ENCODE measurements at places on chromosomes 11 and 22.

DNA sequence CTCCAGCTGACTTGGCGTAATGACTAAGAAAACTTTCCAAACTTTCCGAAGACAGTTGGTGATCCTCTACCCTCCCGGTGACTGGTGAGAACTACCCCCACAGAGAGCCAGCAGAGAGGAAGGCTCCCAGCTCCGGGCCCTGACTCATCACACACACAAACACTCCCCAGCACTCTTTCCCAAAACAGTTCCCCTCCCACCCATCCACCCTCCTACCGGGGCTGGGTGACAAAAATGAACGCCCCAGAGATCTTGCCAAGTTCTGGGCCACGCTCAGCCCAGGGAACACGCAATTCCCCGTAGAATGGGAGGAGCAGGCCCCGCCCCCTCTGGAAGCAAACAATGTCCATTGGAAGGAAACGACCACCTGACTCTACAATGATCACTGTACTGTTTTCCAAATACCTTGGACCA lies 21.3 kb upstream of the JAM3 start:
- DNase-seq: peak; percentile 30

- no peak for DNase-seq
Measured at GRCh38 chr11:134862105-134862502, 450.1 kb upstream of the B3GAT1 start.

DNA sequence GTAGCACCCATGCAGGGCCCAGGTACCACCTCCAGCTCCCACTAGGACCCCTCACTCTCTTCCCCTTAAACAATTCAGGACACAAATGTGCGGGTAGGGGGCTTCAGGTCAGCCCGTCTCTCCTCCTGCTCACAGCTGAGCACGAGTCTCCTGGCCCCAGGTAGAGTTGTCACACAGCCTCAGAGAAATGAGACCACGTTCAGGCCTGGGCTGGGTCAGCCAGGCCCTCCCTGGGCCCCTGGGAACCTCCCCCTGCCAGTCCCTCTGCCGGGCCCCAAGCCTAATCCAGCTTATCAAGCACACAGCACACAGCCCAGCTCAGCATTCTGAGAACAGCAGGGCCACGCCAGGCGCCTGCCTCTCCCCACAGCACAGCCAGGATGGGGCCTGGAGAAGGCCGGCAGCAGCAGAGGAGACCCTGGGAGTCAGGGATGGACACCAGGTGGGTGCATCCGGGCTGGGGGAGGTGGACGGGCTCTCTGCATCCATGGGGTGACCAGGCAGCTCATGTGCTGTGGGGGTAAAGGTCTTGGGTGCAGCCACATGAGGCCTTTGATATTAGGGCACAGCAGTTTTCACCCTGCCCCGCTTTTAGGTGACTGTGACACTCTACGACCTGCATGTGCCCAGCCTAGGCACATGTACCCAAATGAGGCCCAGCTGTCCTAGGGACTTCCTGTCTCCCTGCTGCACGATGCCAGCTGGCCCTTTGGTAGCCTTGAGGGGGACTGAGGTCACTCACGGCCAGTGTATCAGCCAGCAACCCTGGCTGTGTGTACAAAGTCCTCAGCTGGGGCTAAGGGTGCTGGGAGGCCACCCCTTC lies 87.0 kb downstream of the MORC2 start:
- no peak for DNase-seq

DNA sequence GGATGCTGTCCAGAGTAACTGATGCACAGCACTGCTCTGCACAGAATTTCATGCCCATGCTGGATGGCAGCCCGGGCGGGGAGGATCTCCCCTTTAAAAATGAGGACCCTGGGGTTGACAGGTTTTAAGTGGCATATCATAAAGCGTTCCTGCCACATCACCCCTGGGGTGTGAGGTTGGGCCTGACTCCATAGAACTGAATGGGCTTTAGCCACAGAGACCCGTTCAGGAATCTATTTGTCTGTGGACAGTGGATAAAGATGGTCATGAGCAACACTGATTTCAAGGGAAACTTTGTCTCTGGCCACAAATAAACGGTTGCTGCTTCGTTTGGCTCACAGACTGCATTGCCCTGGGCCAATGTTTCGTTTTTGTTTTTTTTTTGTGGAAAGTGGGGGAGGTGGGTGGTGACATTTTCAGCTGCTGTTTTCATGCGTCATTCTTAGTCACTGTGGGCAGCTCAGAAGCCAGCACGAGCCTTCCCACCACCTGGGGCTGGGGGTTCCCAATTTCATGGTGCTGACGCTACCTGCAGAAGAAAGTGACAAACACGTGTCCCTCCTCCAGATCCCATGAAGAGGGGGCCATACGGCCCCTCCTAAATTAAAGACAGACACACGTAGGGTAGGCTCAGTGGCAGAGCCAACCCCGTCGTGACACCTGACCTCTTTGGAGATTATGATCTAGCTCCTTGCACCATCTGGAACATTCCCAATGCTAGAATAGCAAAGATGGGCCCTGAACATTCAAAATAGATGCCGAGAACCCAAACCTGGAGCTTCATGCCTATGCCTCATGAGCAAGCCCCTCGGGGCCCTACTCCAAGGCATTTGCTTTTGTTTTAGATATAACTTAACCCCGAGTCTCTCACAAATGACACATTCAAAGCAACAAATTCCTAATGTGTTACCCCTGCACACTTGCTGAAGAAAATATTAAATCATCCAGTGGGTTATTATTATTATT lies 54.8 kb upstream of the PHF21B start:
- peak; percentile 42 for DNase-seq

GRCh38 chr11:10693509-10694081 lies at the start of gene IRAG1:
Gene IRAG1 (minus strand): TSS chr11:10693755. CDS start chr11:10693602, 153 bp downstream.
- DNase-seq: peak; percentile 59

DNA sequence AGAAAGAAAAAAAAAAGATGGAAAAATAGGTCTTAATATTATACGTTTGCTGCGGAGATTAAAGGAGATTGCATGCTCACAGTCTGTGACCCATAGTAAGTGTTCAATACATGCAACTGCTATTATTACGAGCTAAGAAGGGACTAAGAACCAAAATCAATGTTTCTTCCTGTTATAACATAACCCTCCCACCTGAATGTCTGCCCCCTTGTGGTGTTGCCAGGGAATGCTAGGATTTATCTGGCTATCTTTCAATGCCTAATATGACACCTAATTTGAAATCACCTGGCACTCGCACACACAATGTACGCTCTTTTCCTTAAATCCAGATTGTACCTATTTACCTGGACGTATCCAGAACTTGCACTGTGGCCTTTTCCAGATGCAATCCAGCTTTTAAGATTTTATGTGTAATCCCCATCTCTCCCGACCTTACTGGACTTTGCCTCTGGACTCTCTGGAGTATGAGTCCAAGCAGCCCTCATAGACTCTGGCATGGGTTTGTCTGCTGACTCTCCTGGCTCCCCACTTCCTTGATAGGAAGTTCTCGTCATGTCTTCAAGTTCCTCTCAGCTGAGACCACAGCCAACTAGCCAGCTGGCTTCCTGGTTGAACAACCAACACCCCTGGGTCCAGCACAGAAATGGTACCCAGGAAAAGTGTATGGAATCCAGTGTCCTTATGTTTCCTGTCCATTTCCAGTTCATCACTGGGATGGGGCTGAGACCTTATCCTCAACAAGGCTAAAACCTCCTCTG lies 151.5 kb downstream of the CCDC34 start:
- DNase-seq: no peak

GRCh38 chr22:37631448-37632173 lies 7.9 kb upstream of the SH3BP1 start:
- DNase-seq: peak; percentile 48

DNA sequence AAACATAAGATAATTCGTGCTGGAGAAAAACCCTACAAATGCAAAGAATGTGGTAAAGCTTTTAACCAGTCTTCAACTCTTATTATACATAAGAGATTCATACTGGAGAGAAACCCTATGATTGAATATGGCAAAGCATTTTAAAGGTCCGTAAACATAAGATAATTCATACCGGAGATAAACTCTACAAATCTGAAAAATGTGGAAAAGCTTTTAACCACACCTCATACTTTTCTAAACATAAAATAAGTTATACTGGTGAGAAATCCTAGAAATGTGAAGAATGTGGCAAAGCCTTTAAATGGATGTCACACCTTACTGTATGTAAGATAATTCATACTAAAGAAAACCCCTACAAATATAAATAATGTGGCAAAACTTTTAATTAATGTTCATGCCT lies 20.7 kb downstream of the PLAAT5 start:
- no peak for DNase-seq

DNA sequence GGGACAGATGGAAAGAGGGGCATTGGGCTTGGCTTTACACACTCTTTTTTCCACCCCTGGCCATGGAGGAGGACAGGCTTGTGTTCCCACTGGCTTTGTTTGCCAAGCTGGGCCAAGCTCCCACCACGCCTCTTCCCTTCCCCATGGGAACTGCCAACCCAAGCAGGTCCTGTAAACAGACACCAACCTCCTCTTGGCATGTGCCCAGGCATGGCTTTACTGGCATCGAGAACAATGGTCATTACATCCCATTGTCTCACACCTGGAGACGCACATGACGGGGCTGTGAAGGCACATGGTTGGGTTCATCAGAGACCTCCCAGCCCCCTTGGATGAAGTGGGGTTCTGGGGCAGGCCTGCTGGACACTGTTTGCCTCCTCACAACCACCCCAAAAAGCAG lies 11.7 kb downstream of the SEC14L3 start:
- DNase-seq: no peak

GRCh38 chr22:43154887-43155536 lies 3.7 kb downstream of the TSPO start:
- no peak for DNase-seq

- DNase-seq: no peak
Measured at GRCh38 chr11:123409456-123410217, 20.4 kb upstream of the GRAMD1B start.

- DNase-seq: no peak
Measured at GRCh38 chr11:61198361-61198760, 5.0 kb upstream of the PGA3 start.

- DNase-seq: no peak
Measured at GRCh38 chr11:11263238-11264005, 89.6 kb downstream of the CSNK2A3 start.

- peak; percentile 4 for DNase-seq
Measured at GRCh38 chr11:70729949-70730348, 331.6 kb downstream of the CTTN start.

DNA sequence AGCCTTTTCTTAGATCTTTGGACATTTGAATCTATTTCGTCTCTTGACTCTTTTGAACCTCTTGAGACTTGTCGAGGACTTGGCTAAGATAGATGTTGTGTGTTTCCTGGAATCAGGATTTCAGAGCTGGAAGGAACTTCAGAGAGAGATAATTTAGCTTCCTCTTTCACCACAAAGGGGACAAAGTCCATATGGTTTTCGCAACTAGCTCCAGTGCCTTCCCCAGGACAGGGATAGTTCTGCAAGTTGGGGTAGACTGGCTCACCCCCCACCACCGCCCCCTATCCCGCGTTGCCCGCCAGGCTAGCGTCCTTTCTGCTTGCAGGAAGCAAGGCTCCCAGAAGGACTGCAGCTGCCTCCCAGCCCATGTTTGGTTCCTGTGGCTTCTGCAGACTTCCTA lies 75.7 kb upstream of the MYO18B start:
- DNase-seq: peak; percentile 80

DNA sequence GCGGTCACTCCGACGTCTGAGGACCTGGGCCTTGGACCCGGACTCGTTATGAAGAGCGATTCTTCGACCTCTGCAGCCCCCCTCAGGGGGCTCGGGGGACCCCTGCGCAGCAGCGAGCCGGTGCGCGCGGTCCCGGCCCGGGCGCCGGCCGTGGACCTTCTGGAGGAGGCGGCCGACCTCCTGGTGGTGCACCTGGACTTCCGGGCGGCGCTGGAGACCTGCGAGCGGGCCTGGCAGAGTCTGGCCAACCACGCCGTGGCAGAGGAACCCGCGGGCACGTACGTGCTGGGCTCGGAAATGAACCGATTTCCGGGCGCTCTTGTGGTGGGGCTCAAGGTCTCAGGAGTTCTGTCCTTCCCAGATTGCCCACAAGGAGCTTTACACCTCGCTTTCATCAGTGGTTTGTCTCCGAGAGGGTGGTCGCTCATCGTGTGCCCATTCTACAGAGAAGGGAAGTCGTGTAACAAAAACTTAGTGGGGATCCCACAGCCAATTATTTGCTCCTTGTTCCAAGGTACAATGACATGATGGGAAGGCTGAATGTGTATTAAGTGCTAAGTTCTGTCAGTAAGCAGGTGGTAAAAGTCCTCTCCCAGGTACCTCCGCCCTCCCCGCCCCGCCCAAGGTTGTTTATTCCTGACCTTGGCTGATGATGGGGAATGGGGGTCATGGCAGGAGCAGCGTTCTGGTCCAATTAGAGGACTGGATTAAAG lies 695 bp downstream of the PEX26 start:
- no peak for DNase-seq

GRCh38 chr11:58573451-58574104 lies 2.1 kb downstream of the LPXN start:
- DNase-seq: no peak

DNA sequence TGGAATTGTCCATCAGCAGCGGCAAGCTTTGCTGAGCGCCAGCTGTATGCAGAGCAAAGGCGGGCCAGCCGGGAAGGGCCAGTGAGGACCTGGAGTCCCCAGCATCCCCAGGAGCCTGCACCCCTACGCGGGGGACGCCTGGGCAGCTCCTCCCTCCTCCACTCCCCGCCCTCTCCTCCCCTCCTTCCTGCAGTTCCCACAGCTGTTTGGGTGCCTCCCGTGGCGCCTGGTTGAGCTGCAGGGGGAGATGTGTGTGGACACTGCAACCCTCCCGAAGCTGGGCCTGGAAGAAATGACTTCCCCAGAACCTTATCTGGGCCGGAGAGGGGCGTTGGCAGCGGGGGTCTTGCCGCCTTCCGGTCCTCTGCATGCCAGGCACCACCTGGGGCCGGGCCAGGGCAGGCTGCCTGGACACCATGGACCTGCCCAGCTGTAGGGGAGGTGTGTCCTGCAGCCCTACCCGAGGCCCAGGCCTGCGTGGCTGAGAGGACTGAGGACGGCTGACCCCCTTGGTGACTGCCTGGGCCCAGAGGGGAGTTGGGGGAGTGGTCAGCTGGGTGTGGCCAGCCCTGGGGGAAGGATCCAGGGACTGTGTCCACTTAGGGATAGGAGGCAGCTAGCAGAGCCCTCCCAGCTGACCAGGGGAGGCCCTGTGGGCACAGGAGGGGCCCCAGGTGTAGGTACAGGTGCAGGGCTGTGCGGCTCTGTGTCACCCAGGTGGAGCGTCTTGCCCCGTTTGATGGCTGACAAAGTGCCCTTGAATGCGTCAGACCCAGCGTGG lies 16.8 kb upstream of the MUC6 start:
- peak; percentile 43 for DNase-seq

GRCh38 chr11:110314366-110315095 lies 18.1 kb upstream of the RDX start:
- no peak for DNase-seq

DNA sequence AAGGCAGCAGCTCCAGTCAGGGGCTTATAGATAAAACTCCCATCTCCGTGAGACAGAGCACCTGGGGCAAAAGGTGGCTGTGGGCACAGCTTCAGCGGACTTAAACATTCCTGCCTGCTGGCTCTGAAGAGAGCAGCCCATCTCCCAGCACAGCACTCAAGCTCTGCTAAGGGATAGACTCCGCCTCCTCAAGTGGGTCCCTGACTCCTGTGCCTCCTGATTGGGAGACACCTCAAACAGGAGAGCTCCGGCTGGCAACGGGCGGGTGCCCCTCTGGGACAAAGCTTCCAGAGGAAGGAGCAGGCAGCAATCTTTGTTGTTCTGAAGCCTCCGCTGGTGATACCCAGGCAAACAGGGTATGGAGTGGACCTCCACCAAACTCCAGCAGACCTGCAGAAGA lies 279.4 kb downstream of the LARGE1 start:
- no peak for DNase-seq

- no peak for DNase-seq
Measured at GRCh38 chr11:14240221-14240620, 118.8 kb downstream of the RRAS2 start.

Measured in left hindlimb (tissue), 1 donor.